Purkinje cell (primary cell): ENCODE measurements at places on chromosomes 16 and 17. TPM values are rescaled to one million over a fixed set of nuclear protein-coding genes. Genes with fewer than 3 reads are reported as not detected.

The GPRC5C gene
- polyA plus RNA-seq = 2.0 and 2.9 TPM in 2 replicates

The TNP2 gene
- polyA plus RNA-seq = not detected in 2 replicates

The GEMIN4 gene
- polyA plus RNA-seq = 0.64 and 0.97 TPM in 2 replicates

The GLTPD2 gene
- polyA plus RNA-seq = not detected in 2 replicates

The CBX8 gene
- 0.27 and 0.46 TPM in 2 replicates for polyA plus RNA-seq

The PIK3R5 gene
- not detected in 2 replicates for polyA plus RNA-seq

The GP1BA gene
- 0.31 and 0.38 TPM in 2 replicates for polyA plus RNA-seq

The CDH8 gene
- polyA plus RNA-seq = 20.0 and 20.9 TPM in 2 replicates

The SOX8 gene
- 0.12 and 0.13 TPM in 2 replicates for polyA plus RNA-seq
